ENCODE measurements at places on chromosomes 4 and X.

- no peak for DNase-seq
Observed at GRCh38 chr4:86117705-86118302, 242.0 kb downstream of the MAPK10 start.

GRCh38 chr4:133190098-133190497 lies 41.0 kb downstream of the PCDH10 start:
- DNase-seq, result no peak

- DNase-seq, result no peak
Observed at GRCh38 chr4:81227968-81228367, 12.9 kb upstream of the PRKG2 start.

DNA sequence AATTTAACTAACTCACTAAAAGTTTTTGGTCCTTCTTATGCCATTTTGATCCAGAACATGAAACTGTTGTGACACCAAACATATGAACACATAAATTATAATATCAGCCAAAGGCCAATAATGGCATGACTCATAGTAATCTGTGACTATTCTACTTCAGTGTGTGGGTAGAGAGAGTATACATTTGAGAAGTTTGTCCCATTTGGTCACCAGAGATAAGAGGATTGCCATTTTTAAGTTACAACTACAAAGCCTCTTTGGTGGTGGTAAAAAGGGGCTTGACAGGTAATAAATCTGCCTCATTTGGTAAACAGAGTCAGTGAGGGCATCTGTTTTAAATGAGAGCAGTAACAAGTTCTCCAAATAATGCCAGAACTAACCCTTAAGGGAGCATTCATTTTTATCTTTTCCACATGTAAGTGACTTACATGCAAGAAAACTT lies 117.9 kb downstream of the TBC1D19 start:
- no peak for DNase-seq
